ENCODE measurements at places on chromosomes 3 and 15. TPM values are rescaled to one million over a fixed set of nuclear protein-coding genes. Genes with fewer than 3 reads are reported as not detected.

The MUC20 gene
- 2.0 TPM for total RNA-seq

The GOLGA8J gene
- not detected for total RNA-seq

The PIERCE2 gene
- 3.7 TPM for total RNA-seq

The GP9 gene
- total RNA-seq, result not detected

The CKMT1B gene
- 7.7 TPM for total RNA-seq

The ECE2 gene
- total RNA-seq, result 3.7 TPM

The PLAAT1 gene
- total RNA-seq, result 18.3 TPM

The LRRC49 gene
- 145 TPM for total RNA-seq

The GOLGA6L7 gene
- not detected for total RNA-seq

The FAM81A gene
- total RNA-seq, result 42.8 TPM

The PLCB2 gene
- 4.1 TPM for total RNA-seq

The ATP13A4 gene
- 10.2 TPM for total RNA-seq

The IQSEC1 gene
- total RNA-seq, result 14.3 TPM

The MESP2 gene
- total RNA-seq, result not detected

The ADAMTSL3 gene
- total RNA-seq, result 17.1 TPM

The CFAP100 gene
- 3.7 TPM for total RNA-seq

The SEMA3G gene
- total RNA-seq, result 4.1 TPM

The SCN11A gene
- total RNA-seq, result under 0.01 TPM

The MCTP2 gene
- 1.2 TPM for total RNA-seq

The MYRIP gene
- 10.6 TPM for total RNA-seq

The CHRD gene
- total RNA-seq, result 2.0 TPM

The IGSF10 gene
- 0.82 TPM for total RNA-seq

The MLH1 gene
- total RNA-seq, result 53.8 TPM

The OR5K3 gene
- total RNA-seq, result not detected

The TKT gene
- total RNA-seq, result 122 TPM

The HRH1 gene
- 2.0 TPM for total RNA-seq

The EIF1B gene
- total RNA-seq, result 55.0 TPM

The LNP1 gene
- 11.0 TPM for total RNA-seq

The TAGLN3 gene
- total RNA-seq, result 174 TPM

The LEKR1 gene
- 0.82 TPM for total RNA-seq

All from frontal cortex (tissue), 4 donors.